ENCODE measurements at places on chromosomes 3 and 15. TPM values are rescaled to one million over a fixed set of nuclear protein-coding genes. Genes with fewer than 3 reads are reported as not detected.

- DNase-seq: no peak
Observed at GRCh38 chr3:45555666-45556065, 38.9 kb upstream of the LIMD1 start.

DNA sequence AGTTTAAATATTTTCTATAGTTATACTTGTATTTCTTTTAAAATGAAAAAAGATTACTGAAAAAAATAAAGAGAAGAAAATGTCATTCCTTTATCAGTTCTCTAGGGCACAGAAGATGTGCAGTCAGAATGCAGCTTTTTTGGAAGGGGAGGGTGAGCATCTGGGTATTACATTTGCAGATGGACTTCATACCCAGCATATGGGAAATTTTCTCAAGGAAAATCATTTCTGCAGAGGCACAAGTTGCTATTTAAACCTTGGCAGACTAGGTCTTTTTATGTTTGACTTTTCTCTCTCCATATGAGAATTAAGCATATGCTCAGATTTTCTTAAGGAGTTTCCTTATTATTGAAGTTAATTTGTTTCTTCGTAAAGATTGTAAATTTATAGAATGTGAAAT, 39.5 kb upstream of the ZNF385D start:
- DNase-seq: no peak

DNA sequence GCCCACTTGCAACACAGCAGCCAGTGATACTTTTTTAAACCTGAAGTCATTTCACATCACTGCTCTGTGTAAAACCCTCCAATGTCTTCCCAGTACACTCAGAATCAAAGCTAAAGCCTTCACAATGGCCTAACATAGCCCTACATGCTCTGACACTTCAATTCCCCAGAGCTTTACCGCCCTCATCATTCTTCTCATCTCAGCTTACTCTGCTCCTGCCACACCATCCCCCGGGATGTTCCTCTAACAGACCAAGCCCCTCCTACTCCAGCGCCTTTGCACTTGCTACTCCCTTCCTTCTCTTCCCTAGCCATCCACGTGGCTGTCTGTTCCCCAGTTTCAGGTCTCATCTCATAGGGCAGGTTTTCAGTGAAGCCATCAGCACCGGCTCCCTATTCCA, 194.0 kb downstream of the SSR3 start:
- no peak for DNase-seq

DNA sequence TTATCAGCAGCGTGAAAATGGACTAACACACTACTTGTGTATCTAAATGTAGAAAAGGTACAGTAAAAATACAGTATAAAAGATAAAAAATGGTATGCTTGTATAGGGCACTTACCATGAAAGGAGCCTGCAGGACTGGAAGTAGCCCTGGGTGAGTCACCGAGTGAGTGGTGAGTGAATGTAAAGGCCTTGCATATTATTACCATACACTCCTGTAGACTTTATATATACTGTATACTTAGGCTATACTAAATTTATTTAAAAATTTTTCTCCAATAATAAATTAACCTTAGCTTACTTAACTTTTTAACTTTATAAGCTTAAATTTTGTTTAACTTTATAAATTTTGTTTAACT, 67.2 kb upstream of the TSPAN3 start:
- DNase-seq: no peak

Gene EID1
- polyA plus RNA-seq: 319 TPM

Gene KLHL40
- polyA plus RNA-seq: not detected

Gene FEZF2
- not detected for polyA plus RNA-seq

Gene GOLGA6L4
- polyA plus RNA-seq: 14.3 TPM
